PC-9 (cell line): ENCODE measurements at places on chromosomes 12 and 14. TPM values are rescaled to one million over a fixed set of nuclear protein-coding genes. Genes with fewer than 3 reads are reported as not detected.

The LRTM2 gene
- not detected in 2 replicates for total RNA-seq

The CCND2 gene
- 0.09 TPM in 1 of 2 replicates, not detected in the other for total RNA-seq

The MTERF2 gene
- 8.2 and 9.0 TPM in 2 replicates for total RNA-seq

The FAM181A gene
- not detected in 2 replicates for total RNA-seq

The CBLN3 gene
- total RNA-seq, result 7.6 and 8.3 TPM in 2 replicates

DNA sequence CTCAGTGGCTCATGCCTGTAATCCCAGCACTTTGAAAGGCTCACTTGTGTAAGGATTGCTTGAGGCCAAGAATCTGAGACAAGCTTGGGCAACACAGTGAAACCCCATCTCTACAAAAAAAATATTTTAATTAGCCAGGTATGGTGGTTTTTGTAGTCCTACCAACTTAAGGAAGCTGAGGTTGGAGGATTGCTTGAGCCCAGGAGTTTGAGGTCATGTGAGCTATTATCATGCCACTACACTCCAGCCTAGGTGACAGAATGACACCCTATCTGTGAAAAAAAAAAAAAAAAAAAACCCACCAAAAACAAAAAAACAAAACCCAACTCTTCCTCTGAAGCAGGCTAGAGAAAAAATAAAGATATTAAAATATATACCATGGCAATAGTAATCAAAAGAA is 41.2 kb downstream of the TMEM116 start:
- no peak for DNase-seq
- H3K27me3 ChIP-seq, result no peaks in the 10 kb centered on the region
- H3K27ac ChIP-seq, result no peak overlapping the region
- H3K4me1 ChIP-seq, result peaks cover 5% of the 10 kb centered on the region
- H3K36me3 ChIP-seq, result no peaks in the 10 kb centered on the region
- no peak overlapping the region for H3K4me3 ChIP-seq

- DNase-seq, result no peak
- H3K27ac ChIP-seq, result no peak overlapping the region
- no peak overlapping the region for H3K4me3 ChIP-seq
Observed at GRCh38 chr12:124506145-124506831, 61.1 kb downstream of the NCOR2 start.

- DNase-seq, result peak; percentile 81
- H3K4me3 ChIP-seq, result peak overlapping the region; percentile 79
- peak overlapping the region; percentile 85 for H3K27ac ChIP-seq
- peaks cover 23% of the 10 kb centered on the region; the same call in 1 of the 2 replicates for H3K36me3 ChIP-seq
- peaks cover 22% of the 10 kb centered on the region for H3K4me1 ChIP-seq
Observed at GRCh38 chr12:110501399-110501751, 536 bp downstream of the VPS29 start.

DNA sequence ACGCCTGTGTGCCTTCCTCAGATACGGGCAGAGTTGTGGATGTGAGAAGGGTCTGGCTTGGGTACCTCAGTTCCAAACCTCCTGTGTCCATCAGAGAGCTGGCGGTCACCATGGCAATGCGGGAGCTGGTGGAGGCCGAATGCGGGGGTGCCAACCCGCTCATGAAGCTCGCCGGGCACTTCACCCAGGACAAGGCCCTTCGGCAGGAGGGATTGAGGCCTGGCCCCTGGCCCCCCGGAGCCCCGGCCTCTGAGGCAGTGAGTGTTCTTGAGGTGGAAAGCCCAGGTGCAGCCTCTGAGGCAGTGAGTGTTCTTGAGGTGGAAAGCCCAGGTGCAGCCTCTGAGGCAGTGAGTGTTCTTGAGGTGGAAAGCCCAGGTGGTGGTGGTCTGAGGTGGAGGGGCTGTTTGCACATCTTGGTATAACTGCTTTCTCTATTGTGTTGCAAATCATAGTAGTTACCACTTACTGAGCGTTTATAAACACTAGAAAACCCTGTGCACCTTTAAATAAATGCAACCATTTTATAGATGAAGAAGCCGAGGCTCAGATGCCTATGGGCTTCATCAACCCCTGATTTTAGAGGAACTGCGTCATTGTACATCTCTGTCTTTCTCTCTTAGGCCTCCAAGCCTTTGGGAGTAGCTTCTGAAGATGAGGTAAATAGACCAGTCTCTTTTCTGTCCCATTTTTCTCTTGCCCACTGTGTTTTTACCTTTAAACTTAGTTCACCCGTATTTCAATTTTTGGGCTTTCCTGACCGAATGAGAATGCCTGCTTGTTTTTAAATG is 976 bp downstream of the PEX5 start:
- no peaks in the 10 kb centered on the region for H3K27me3 ChIP-seq
- peak overlapping the region; percentile 73 for H3K4me3 ChIP-seq
- DNase-seq, result no peak
- peaks cover 23% of the 10 kb centered on the region for H3K4me1 ChIP-seq
- no peak overlapping the region for H3K27ac ChIP-seq

DNA sequence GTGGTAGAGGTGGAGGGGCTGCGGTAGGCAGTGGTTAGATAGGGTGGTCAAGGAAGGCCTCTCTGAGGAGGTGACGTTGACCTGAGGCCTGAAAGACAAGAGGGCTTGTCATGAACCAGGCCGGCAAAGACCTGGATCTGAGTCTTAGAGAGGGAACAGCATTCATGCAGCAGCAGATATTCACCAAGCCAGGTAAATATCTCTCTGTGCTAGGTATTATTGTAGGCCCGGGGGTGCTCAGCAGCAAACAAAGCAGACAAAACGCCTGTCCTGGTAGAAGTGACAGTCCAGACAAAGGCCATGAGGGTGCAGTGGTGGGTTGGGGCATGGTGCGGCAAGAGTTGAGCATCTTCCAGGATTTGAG is 117.6 kb downstream of the PTPN11 start:
- DNase-seq, result no peak
- H3K27me3 ChIP-seq, result no peaks in the 10 kb centered on the region; the same call in 1 of the 2 replicates
- no peak overlapping the region for H3K4me3 ChIP-seq
- no peaks in the 10 kb centered on the region for H3K36me3 ChIP-seq
- no peak overlapping the region for H3K27ac ChIP-seq

DNA sequence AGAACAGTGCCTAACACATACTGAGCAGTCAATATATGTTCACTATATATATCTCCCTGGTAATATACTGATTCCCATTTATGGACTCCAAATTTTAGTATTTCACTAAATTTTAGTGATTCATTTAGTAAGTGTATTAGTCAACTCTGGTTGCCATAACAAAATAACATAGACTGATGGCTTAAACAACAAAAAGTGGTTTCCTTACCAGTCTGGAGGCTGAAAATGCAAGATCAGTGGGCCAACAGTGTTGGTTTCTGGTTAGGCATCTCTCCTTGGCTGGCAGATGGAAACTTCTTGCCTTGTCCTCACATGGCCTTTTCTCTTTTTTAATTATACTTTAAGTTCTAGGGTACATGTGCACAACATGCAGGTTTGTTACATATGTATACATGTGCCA is 28.7 kb downstream of the SIX6 start:
- H3K27ac ChIP-seq, result no peak overlapping the region
- no peaks in the 10 kb centered on the region for H3K4me1 ChIP-seq
- H3K27me3 ChIP-seq, result no peaks in the 10 kb centered on the region

DNA sequence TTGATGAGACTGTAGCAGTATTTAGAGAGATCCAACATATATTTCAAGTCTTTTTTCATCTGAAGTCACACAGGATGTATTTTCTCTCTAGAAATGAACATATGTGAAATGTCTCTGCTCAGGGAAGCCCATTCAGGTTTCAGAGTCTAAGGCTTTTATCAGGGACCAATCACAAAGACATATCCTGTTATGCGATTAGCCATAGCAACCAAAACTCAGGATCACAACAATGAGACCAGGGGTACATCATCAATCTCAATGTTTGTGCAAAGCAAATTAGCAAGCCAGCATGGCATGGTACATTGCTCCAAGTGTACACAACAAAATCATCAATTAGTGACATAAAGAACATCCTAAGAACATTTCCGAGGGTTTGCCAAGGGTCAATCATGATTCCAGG is 99.2 kb upstream of the AMN1 start:
- H3K27me3 ChIP-seq, result no peaks in the 10 kb centered on the region
- no peak for DNase-seq
- H3K4me1 ChIP-seq, result no peaks in the 10 kb centered on the region
- no peak overlapping the region for H3K27ac ChIP-seq
- no peaks in the 10 kb centered on the region for H3K36me3 ChIP-seq

DNA sequence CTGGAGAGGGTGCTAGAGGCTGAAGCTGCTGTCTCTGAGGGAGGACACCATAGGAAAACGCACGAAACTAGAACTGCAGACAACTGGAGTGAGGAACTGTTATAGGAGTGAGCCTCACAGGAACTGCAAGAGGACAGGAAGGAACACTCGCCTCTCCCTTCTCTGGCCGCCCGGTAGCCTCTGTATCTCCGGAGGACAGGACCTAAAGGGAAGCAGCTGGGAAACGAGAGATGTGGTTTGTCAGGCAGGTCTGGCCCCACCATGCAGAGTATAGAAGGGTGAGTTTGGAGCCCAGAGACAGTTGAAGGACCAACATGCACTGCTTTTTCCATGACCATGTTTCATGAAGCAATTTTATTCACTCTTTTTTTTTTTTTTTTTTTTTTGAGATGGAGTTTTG is 127.3 kb downstream of the EFCAB11 start:
- no peaks in the 10 kb centered on the region for H3K36me3 ChIP-seq
- no peak overlapping the region for H3K4me3 ChIP-seq
- no peak overlapping the region for H3K27ac ChIP-seq
- H3K4me1 ChIP-seq, result no peaks in the 10 kb centered on the region
- H3K27me3 ChIP-seq, result no peaks in the 10 kb centered on the region

DNA sequence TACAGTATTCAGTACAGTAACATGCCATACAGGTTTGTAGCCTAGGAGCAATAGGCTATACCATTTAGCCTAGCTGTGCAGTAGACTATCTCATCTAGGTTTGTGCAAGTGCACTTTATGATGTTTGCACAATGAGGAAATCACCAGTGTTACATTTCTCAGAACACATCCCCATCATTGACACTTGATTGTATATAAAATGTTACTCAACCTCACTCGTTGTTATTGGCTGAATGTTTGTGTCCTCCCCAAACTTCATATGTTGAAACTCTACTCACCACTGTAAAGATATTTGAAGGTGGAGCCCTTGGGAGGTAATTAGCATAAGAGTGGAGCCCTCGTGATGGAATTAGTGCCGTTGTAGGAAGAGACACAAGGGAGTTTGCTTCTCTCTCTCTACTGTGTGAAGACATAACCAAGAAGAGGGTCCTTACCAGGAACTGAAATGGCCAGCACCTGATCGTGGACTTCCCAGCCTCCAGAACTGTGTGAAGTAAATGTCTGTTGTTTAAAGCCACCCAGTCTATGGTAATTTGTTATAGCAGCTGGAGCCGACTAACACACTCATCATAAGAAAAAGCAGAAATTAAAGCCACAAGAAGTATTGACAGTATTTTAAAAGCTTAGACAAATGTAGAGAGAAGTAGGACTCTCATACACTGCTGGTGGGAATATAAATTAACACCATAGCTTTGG is 3.2 kb upstream of the MED13L start:
- no peak overlapping the region for H3K4me3 ChIP-seq
- no peaks in the 10 kb centered on the region for H3K36me3 ChIP-seq
- peak; percentile 73 for DNase-seq
- 0 out of 2 replicates have a peak, but pooled peaks cover 10% of the 10 kb centered on the region for H3K4me1 ChIP-seq
- no peak overlapping the region for H3K27ac ChIP-seq

DNA sequence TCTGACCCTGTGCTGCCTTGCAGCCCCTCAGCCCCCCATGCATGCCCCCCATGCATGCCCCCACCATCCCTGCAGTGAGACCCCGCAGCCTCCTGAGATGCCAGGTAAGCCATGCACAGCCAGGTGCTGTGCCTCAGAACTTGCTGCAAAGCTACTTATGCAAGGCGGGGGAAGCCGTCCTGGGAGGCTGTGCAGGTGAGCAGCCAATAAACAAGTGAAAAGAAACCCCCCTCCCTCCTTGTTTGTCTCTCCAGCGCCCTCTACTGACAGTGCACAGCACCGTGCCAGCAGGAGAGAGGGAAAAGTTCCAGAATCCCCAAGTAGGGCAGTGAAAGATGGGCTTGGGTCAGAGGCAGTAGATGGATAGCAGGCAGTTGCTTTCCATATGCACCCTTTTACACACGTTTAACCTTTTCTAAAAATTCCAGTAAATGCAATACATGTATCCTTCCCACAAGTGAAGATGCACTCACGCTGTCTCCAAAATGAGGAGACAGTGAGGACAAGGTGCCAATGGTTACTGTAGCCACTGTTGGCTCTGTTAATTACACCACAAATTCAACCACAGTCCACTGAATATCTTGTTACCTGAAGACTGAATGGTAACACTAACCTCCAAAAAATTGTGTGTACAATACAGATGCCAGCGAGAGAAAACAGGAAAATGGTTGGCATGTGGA is 18.0 kb downstream of the TNFAIP2 start:
- peaks cover 59% of the 10 kb centered on the region for H3K4me1 ChIP-seq
- peak; percentile 78 for DNase-seq
- H3K27me3 ChIP-seq, result no peaks in the 10 kb centered on the region
- H3K4me3 ChIP-seq, result no peak overlapping the region
